CD4-positive, alpha-beta T cell (primary cell): ENCODE measurements at places on chromosomes 7 and 10. TPM values are rescaled to one million over a fixed set of nuclear protein-coding genes. Genes with fewer than 3 reads are reported as not detected.

Gene ASB13
- total RNA-seq, result 1.9 TPM

Gene TUBAL3
- total RNA-seq, result not detected

Gene MYO3A
- not detected for total RNA-seq

Gene OR9A2
- not detected for total RNA-seq

Gene CLDN3
- total RNA-seq, result not detected

Gene SLC26A5
- not detected for total RNA-seq

Gene CADPS2
- total RNA-seq, result not detected

Gene ASB10
- not detected for total RNA-seq

Gene VWA2
- total RNA-seq, result not detected

Gene FBXL13
- 1.4 TPM for total RNA-seq

Gene CD36
- 1.7 TPM for total RNA-seq

Gene ANLN
- total RNA-seq, result 1.1 TPM

Gene COBL
- total RNA-seq, result not detected

Gene ELN
- total RNA-seq, result not detected

Gene APBB1IP
- 45.6 TPM for total RNA-seq

Gene FAM237B
- total RNA-seq, result not detected

Gene ANKRD1
- total RNA-seq, result not detected

Gene NYAP1
- 0.75 TPM for total RNA-seq

Gene CYP2E1
- total RNA-seq, result 1.6 TPM

Gene TAC1
- not detected for total RNA-seq

Gene NANOS1
- total RNA-seq, result 0.08 TPM

Gene PODXL
- total RNA-seq, result 0.16 TPM

Gene ALOX5
- total RNA-seq, result 2.7 TPM

Gene KLF14
- total RNA-seq, result not detected

Gene TAS2R4
- 0.16 TPM for total RNA-seq

Gene PPA1
- 69.0 TPM for total RNA-seq

Gene C10orf53
- total RNA-seq, result not detected

Gene RTKN2
- 3.9 TPM for total RNA-seq

Gene HOXA5
- total RNA-seq, result not detected

Gene CYP26C1
- total RNA-seq, result 0.14 TPM

Gene KIF11
- total RNA-seq, result 0.47 TPM

Gene IQCE
- total RNA-seq, result 5.6 TPM

Gene ZC3HAV1L
- total RNA-seq, result 0.50 TPM

Gene MMRN2
- total RNA-seq, result 1.8 TPM

Gene WNT8B
- total RNA-seq, result not detected

Gene TMEM130
- total RNA-seq, result 0.39 TPM
